ENCODE measurements at places on chromosomes 5 and 9.

DNA sequence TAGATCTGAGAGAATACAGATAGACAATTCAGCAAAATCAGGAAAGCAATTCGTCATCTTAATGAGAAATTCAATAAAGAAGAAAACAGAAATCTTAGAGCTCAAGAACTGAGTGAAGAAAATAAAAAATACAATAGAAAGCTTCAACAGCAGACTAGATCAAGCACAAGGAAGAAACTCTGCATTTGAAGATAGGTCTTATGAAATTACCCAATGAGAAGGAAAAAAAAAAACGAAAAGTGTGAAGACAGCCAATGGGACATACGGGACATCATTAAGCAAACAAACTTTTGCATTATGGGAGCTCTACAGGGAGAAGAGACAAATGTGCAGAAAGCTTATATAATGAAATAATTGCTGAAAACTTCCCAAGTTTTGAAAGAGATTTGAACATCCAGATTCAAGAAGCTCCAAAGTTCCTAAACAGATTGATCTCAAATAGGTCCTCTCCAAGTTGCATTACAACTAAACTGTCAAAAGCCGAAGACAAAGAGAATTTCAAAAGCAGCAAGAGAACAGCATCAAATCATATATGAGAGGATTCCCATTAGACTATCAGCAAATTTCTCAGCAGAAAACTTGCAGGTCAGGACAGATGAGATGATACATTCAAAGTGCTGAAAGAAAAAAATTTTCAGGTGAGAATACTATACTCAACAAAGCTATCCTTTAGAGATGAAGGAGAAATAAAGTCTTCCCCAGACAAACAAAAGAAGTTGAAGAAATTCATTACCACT lies 10.8 kb upstream of the RLN2 start:
- no peak for DNase-seq

DNA sequence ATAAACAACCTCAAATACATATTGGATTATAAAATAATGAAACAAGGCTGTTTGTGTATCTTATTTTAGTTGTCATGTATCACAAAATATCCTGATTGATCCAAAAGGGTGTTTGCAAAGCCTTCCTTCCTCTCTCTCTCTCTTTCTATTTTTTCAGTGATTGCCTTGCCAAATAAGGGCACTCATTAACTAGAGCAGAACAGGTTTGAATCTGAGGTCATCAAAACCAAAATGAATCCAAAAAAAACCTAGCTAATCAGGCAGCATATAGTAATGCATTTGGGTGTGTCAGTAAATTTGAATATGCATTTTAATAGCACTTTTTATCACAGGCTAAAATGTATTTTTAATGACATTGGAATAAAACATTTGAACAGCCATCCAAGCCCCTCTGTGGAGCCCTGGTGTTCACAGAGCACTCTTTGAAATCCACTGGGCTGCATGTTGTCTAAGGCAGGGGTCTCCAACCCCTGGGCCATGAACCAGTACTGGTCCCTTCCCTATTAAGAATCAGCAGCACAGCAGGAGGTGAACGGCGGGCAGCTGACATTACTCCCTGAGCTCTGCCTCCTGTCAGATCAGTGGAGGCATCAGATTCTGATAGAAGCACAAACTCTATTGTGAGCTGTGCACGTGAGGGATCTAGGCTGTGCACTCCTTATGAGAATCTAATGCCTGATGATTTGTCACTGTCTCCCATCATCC lies 171.8 kb upstream of the RAI14 start:
- no peak for DNase-seq

- no peak for DNase-seq
Measured at GRCh38 chr9:32881948-32882347, 98.6 kb downstream of the TMEM215 start.

DNA sequence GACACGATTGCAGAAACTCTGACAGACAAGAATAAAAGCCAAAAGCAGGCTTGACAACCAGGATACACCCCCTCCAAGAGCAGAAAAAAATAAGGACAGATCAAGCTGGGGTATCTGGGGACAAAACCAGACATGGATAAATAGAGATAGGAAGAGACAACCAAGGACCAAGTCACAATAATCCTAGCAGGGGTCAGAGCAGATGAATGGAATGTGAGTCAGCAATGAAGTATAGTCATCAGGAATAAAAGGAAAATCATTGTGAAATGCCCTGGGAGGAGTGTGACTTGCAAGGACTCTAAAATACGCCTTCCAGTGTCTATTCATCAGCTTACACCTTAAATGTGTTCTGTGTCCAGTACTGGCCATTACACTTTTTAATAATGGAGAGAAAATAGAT lies 206.8 kb downstream of the CAAP1 start:
- no peak for DNase-seq

DNA sequence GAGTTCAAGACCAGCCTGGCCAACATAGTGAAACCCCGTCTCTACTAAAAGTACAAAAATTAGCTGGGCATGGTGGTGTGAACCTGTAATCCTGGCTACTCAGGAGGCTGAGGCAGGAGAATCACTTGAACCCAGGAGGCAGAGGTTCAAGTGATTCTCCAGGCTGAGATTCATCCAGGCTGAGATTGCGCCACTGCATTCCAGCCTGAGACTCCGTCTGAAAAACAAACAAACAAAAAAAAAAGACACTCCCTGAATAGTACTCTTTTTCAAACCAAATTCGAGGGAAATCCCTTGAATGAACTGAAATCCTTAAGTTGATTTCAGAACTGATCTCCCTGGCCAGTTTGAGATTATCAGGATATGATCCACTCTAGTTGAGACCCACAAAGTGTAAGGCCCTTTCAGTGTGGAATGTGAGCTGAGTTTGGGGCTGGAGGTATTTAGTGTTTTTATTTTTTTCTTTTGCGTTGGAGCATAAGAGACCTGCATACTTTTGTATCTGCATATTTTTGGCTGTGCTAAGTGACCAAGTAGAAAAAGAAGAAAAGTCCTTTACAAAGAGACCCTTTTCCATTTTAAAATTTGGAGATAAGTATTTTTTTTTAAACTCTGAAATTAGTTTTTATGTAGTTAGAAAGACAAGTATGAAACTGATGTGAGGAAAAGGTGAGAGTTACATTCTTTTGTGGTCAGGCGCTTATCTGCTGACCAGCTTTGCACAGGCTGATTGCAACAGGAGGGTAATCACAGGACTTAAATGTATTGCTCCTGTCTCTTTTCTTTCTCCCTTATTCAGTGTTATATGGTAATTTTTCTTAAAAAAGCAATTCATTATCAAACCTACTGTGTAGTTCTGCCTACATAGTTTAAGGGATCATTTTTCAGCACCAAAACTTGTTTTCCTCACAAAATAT lies 42.9 kb downstream of the TMEFF1 start:
- no peak for DNase-seq

GRCh38 chr9:33780276-33780675 lies 15.1 kb upstream of the PRSS3 start:
- no peak for DNase-seq

DNA sequence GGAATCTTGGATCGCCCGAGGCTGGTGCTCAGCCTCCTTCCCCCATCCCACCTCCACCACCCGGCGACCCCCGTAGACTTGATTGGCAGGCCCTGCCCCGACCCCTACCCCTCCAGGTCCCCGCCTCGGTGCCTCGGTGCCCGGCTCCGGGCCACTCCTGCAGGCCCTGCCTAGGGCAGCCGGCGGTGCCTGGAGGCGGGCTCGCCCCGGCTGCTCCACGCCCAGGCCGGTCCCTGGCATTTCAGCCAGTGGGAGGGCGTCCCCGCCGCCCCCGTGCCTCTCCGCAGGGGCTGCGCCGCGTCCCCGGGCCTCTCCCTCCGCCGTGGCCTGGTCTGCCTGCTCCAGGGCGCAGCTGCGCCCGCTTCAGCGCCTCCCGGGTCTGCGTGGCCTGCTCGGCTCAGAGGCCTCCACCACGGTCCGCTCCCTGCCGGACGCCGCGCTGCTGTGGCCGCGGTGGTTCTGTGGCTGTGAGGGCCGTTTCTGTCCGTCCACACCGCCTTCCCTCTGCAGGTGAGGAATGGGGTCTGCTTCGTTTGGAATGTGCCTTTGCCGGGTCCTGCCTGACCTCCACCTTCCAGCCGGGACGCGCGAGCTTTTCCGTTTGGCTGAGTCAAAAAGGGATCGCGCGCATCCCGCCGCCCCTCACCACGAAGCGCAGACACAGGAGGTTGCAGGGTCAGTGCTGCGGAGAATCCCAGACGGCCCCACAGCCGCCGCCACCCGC lies 48.3 kb upstream of the IRX4 start:
- no peak for DNase-seq

DNA sequence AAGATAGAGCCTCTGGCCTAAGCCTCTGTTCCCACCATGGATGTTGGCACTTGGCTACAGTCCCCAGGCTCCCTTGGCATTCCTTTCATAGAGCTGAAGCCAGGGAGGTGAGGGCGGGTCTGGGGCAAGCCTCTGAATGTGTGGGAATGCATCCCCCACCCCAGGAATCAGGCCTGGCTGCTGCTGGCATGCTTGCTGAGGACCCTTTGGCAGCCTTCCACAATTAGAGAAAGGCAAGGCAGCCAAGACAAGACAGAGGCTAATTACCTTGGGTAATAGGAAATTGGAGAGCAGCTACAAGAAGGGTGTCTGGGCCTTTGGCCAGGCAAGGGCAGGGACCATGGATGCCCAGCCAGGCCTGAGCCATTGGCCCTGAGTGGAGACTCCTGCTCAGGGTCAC lies 204.4 kb upstream of the TRIM32 start:
- DNase-seq, result no peak

- DNase-seq, result no peak
Measured at GRCh38 chr5:5139777-5140478, at the start of gene ADAMTS16. Gene ADAMTS16 (plus strand): TSS chr5:5140330. CDS start chr5:5140468, 138 bp downstream.

GRCh38 chr9:104820336-104820735 lies 56.4 kb downstream of the NIPSNAP3B start:
- DNase-seq, result no peak

DNA sequence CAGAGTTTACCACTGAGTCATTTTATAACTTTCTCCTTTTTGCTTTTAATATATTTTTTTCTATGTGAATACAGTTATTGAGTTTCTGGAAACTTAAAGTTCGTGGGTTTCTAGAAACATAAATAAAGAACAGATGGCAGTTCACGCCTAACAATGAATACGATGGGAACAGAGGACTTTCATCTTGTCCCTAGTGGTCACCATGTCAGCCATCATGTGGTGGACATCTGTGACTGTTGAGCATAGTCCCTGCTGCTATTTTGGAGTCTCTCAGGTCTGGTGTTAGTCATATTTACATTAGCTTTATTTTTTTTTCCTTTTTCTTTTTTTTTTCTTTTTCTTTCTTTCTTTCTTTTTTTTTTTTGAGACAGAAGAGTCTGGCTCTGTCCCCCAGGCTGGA lies 85.3 kb downstream of the XRCC4 start:
- no peak for DNase-seq

GRCh38 chr9:72039532-72039931 lies 20.9 kb downstream of the C9orf57 start:
- no peak for DNase-seq

- no peak for DNase-seq
Measured at GRCh38 chr5:80068775-80069174, 33.6 kb downstream of the THBS4 start.

GRCh38 chr9:72855890-72856523 lies 96.8 kb downstream of the ALDH1A1 start:
- DNase-seq, result no peak

DNA sequence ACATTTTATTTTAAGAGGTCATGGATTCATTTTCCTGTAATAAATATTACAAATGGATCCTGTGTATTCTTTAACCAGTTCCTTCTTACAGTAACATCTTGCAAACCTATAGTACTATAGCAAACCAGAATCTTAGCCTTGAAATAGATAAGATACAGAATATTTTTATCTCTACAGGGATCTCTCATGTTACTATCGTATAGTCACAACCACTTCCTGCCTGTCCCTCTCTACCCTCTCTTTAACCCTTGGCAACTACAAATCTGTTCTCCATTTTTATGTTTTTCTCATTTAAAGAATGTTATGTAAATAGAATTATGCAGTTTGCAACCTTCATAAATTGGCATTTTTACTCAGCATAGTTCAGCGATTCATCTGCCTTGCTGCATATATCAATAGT lies 454.0 kb downstream of the DIRAS2 start:
- DNase-seq, result no peak

- DNase-seq, result peak; percentile 40
Measured at GRCh38 chr5:141811287-141812155, 66.7 kb downstream of the PCDH1 start.

DNA sequence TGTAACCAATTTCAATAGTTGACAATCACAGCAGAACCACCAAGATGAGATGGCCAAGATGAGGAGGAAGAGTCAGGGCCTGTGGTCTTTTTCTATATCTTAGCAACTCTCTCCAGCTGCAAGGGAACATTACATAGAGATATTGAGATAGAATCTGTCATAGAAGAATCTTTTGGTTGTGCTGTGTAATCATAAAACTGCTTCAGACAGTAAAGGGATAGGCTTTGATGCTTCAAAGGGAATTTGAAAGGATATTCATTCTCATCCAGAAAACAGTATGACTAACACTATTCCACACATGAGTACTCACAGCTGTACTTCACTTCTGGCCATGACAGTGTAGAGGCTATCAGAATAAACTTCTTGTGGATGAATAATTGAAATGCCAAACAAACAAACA lies 145.9 kb downstream of the YIPF5 start:
- no peak for DNase-seq

DNA sequence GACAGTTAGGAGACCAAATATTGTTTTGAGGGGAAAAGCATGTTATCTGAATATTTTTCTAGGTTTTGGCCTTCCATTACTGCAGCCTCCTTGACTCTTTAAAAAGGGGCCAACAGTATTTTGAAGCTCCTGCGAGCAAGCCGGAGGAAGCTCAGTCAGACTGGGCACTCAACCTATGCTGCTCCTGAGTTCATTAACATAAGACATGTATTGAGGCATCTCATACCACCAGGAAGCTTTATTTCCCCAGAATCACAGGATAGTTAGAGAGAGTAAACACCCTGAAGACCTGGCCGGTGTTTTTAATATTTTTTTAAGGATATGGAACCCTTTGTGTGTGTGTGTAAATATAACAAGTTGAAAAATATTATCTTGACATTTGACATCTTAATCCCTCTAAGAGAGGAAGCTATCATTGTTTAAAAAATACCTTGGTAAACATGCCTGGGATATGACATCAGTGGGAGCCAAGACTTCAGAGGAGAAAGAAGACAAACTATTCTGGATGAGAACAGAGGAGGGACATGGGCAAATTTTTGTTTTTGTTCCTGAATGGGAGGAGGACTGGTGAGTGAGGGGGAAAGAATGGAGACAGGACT lies 139.3 kb upstream of the SLIT3 start:
- no peak for DNase-seq

DNA sequence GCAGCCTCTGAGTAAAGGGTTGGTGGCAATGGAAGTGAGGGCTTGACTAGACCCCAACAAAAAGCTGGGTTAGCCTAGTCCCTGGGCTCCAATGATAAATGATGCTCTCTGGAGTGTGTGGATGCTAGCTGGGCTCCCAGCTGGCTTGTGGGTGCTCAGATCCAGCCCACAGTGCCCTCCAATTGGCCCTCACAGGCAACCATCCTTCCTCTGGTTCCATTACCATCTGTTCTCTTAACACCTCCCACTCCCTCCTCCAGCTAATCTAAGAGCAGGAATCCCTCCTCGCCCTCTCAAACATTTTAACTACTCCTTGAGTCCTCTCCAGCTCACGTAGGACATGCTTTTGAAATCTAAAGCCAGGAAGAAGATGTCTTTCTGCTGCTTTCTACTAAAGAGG lies 25.2 kb upstream of the FRMD3 start:
- DNase-seq, result no peak

GRCh38 chr5:57824047-57824446 lies 341.4 kb upstream of the ACTBL2 start:
- no peak for DNase-seq
